ENCODE measurements at places on chromosomes 6 and 20.

- no peak for DNase-seq
Measured at GRCh38 chr6:90249034-90249433, 47.6 kb downstream of the BACH2 start.

DNA sequence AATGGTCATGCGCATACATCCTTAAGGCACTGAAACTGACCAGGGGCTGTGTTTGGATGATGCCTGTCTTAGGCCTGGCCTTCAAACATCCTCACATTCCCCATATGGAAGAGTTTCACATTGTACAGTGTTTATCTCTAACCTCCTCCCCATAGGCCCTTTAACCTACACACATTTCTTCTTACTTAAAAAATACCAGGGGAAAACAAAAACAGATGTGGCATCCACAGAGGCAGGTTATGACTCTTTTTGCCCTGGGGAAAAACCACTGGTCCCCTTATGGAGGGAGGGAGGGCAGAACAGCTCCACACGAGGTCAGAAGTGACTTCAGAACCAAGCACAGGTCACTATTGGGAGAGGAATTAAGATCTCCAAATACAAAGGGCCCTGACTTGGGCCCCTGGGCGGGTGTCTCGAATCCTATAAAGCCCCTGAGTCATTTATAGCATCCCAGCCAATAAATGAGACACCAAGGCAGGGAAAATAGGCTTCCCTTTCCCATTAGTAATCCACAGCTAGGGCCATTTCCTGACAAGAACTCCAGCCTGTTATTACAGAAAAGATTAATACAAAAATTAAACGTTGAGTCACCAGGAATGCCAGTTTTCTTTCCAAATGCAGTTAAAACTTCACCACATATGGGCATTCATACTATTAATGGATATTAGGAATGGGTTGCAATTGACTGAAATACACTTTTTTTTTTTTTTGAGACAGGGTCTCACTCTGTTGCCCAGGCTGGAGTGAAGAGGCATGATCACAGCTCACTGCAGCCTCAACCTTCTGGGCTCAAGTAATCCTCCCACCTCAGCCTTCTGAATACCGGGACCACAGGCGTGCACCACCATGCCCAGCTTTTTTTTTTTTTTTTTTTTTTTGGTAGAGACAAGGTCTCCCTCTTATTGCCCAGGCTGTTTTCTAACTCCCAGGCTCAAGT lies 107.2 kb downstream of the ATP9A start:
- DNase-seq, result no peak

GRCh38 chr6:39724787-39725631 lies at the start of gene KIF6:
Gene KIF6, minus strand, starts transcription at chr6:39725408. Its CDS starts 98 bp downstream, at chr6:39725310.
- peak; percentile 51 for DNase-seq

DNA sequence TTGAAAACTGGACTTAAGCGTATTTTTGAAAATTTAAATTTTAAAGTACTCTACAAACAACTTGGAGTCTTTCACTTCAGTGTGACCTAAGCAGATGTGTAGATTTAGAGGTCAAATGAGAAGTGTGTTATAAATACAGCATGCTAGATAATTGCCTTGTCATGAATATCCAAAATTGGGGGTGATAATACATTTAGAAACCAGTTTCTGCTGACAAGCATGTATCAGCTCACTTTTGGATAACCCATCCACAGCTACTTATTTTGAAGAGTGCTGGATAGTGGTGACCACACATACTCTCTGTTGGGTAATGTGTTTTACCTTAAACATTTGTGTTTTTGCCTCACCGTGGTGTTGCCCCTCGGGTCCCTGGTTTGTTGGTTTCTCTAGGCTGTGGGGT lies 14.9 kb downstream of the RREB1 start:
- no peak for DNase-seq

DNA sequence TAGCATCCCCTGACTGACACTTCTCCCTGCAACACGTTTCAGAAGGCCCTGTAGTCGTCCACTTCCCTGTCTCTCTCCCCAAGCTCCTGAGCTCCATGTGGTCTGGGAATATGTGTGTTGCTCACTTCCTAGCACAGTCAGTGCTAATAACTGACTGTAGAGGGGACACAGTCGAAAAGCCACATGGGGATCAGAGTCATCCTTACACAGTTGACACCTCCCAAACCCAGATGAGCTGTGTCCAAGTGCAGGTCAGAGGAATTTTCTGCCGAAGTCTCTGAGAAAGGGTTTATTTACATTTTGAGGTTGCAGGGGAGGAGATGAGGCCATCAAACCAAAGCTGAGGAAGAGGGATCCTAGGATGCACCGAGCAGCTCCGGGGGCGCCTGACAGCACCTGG lies 3.5 kb upstream of the ADAM33 start:
- no peak for DNase-seq

DNA sequence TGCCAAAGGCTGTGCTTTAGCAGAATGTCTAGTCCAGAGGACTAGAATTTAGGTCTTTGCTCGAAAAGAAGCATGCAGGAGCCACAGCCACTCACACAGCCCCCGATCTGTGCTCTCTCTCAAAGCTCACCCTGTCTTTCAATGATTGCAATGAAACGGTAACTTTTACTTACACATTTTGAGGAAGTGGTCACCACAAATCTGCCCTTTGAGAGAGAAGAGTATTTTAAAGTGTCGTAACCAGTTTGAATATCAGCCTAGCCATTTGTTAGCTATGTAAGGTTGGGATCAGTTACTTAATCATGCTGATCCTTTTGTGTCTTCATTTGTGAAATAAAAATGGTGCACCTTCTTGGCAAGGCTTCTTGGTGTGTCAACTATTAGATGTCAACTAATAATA lies 209.0 kb downstream of the TFAP2A start:
- peak; percentile 82 for DNase-seq

DNA sequence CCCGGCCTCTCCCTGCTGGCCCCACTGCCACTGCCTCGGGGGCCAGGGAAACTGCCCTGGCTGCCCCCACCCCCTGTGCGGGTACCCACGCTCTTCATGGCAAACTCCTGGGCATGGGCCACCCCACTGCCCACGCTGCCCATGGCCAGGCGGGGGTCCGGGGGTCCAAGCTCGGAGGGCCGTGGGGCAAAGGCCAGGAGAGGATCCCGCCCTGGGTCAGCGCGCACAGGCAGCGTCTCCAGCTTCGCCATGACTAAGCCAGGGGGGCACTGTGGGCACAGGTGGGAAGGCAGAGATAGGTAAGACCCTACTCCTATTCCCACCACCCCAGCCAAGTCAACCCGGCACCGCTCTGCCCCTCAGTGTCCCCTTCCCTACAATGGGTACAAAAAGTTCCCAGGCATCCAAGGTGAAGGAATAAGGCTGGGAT lies 6.4 kb downstream of the LZTS3 start:
- DNase-seq, result no peak

DNA sequence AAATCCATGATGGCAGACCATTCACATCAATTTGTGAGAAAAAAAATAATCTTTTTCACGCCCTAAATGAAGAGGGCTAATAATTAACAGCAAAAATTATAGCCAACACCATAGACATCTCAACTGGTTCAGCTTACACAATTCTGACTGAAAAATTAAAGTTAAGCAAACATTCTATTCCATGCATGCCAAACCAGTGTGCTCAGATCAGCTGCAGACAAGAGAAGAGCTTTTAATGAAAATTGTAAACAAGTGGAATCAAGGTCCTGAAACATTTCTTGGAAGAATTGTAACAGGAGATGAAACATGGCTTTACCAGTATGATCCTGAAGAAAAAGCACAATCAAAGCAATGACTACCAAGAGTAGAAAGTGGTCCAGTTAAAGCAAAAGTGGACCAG lies 710.4 kb downstream of the EPHA7 start:
- DNase-seq, result no peak

DNA sequence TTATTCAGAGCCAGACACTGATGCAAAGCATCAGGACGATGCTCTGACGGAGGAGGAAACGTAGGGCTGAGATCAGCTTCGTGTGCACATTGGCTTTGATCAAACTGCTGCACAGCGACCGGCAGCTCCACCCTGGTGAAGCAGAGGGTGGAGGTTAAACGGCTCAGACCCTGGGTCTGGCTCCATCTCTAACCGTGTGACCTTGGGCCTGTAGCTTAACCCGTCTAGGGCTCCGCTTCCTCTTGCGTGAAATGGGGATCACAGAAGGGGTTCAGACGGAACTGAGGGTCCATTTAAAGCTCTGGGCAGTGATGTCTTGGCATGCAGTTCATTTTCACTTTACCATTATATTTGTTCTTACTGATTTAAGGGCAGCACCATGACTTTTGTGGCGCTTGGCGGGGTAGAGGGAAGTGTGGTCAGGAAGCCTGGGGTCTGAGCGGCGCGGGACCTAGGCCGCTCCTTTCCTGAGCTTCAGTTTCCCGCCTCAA lies 644 bp downstream of the RBL1 start:
- DNase-seq, result no peak

DNA sequence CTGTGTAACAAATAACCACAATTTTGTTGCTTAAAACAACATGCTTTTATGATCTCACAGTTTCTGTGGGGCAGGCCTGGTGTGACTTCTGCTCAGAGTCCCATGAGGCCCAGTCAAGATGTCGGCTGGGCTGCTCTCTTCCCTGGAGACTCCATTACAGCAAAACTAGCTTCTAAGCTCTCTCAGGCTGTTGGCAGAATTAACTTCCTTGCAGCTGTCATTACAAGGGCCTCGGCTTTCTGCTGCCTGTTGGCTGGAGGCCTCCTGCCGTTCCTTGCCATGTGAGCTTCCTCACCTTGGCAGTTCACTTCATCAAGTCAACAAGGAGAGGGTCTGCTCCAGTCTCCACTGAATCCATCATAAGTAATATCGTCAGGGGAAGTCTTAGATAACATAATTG lies 659.2 kb downstream of the PRKN start:
- no peak for DNase-seq

DNA sequence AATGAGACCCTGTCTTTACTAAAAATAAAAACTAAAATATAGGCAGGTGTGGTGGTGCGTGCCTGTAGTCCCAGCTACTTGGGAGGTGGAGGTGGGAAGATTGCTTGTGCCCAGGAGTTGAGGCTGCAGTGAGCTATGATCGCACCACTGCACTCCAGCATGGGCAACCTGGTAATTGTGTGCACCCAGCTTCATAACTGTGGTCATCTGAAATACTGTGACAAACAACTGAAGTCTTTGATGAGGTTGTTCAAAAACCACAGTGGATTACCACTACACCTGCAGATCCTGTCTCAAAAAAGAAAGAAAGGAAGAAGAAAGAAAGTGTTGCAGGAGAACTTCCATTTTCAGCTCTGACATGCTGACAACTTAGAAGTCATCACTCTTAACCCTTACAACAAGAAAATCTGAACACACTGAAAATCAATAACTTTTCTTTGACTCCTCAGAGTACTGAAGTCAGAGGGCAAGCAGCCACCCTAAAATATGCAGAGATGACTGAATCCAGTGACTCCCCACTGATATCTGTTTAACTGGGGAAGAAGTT lies 13.8 kb upstream of the ZBP1 start:
- DNase-seq, result no peak

DNA sequence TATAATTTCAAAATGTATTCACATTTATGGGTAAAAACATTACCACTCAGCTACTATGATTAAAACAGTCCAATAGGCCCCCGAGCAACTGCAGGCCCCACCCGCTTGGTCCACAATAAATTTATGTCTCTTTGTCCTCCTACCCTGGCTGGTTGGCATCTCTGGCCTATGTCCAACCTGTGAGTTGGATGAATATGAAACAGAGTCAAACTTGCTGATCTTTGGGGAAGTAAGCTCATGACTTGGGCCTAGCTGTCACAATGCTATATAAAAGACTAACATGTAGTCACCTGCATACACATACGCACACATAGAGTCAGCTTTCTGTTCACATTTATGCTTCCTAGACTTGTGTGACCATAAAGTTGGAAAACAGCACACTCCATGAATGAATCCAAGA lies 20.5 kb downstream of the MAP7 start:
- DNase-seq, result no peak

GRCh38 chr20:49729780-49730179 lies 16.1 kb upstream of the B4GALT5 start:
- no peak for DNase-seq

GRCh38 chr6:168555618-168556273 lies 114.8 kb downstream of the SMOC2 start:
- DNase-seq, result no peak

DNA sequence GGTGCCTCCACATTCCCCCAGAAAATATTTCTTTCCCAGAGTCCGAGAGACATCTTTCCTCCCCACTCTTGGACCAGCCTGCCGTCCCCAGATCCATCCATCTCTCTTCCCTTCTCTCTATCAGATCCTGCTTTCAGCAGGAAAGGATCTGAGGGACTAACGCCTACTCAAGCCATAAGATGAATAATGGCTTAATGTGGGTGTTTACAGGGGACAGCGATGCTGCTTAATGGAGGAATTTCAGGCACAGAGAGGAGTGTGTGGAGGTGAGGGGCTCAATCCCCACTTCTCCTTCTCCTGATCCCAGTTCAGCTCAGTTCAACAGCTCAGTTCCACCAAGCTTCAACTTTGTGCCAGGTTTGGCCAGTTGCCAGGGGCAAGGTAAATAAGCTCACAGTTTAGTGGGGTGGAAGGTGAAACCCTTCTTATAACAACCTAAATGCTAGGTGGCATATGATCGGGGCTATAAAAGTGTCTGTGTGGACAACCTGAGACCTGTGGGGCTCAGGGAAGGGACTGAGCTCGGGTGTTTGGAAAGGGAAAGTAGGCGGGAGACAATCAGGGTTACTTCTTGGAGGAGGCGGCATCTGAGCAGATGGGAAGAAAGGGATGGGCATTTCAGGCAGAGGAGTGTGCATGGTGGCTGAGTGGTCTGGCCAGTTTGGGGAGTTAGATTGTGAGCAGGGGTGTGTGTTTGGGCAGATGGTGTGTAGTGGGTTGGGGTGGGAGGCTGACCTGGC lies 55.8 kb downstream of the CDH22 start:
- DNase-seq, result no peak

DNA sequence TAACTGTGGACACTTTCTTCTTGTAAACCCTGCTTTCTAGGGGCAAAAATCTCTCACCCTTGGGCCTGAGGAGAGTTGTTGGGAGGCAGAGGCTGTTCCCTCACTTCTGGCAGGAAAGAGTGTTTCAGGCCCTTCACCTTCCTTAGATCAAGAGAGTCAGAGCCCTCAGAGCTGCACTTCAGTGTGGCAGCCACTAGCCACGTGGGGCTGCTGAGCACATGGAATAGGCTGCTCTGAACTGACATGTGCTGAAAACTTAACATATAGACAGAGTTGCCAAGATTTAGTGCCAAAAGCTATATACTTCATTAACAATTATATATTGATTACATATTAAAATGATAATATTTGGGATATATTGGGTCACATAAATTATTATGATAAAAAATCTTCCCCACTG lies 4.4 kb upstream of the LMBRD1 start:
- no peak for DNase-seq

DNA sequence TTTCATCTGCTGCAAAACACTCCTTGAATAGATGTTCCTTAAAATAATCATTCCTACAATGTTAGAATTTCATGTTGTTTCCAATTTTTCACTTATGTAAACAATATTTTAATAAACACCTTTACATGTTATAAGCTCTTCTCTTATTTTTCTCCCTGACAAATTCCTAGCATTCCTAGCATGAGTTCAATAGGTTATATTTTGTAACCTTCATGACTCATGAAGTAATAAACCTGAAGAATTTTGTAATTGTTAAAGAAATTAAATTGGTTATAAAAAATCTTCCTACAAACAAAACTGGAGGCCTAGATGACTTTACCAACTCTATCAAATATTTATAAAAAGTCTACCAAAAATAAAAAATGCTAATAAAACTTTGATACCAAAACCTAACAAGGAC lies 66.3 kb downstream of the NT5E start:
- no peak for DNase-seq

- no peak for DNase-seq
Measured at GRCh38 chr20:47126709-47127108, 229.8 kb downstream of the ZMYND8 start.

- peak; percentile 26 for DNase-seq
Measured at GRCh38 chr6:3205913-3206312, 21.5 kb downstream of the TUBB2B start.

Data from HL-60 (cell line).